ENCODE measurements at places on chromosomes 12 and 14.

- no peak for ATAC-seq
Observed at GRCh38 chr14:91394105-91395081, 23.2 kb downstream of the CCDC88C start.

- ATAC-seq, result no peak
Observed at GRCh38 chr14:93957333-93957710, 19.0 kb downstream of the ASB2 start.

- no peak for ATAC-seq
Observed at GRCh38 chr12:103085541-103085940, 128.1 kb downstream of the ASCL1 start.

DNA sequence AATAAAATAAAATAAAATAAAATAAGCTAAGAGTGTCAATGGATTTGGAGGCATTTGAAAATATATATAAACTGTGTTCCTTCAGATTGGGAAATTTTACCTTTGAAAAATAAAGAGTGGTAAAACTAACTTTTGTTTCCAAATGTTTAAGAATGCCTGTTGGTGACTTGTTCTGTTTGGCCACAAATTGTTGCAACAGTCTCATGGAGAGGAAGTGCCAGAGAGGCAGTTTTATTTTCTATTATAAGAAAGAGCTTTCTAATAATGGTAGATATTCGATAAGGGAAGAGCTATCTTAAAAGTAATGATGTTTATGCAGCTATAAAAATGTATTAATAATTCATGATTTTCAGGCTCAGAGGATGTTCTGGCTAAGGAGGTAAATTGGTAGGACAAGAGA is 68.8 kb upstream of the MDGA2 start:
- no peak for ATAC-seq

DNA sequence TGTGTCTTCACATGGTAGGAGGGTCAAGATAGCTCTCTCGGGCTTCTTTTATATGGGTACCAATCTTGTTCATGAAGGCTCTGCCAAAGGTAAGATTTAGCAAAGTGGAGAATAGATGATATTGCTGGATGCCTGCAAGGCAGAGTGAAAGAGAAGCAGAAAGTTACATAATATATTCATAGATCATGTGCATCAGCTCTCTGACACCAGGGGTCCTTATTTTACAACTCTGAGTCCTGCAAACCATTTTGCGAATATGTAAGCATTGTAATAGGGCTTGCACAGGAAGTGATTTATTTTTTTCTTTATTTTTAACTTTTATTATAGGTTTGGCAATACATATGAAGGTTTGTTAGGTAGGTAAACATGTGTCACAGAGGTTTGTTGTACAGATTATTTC is 31.8 kb downstream of the CRADD start:
- ATAC-seq, result no peak

- peak; percentile 76 for ATAC-seq
Observed at GRCh38 chr12:109670731-109671130, 42.9 kb upstream of the FAM222A start.

GRCh38 chr12:56998316-56998715 is 8.0 kb downstream of the ZBTB39 start:
- no peak for ATAC-seq

All from motor neuron (in vitro differentiated cells).